ENCODE measurements at places on chromosomes 2 and 18.

- peak; percentile 24 for DNase-seq
Measured at GRCh38 chr2:31523871-31524492, 56.8 kb downstream of the SRD5A2 start.

GRCh38 chr2:148553332-148553887, 91.1 kb upstream of the EPC2 start:
- no peak for DNase-seq

DNA sequence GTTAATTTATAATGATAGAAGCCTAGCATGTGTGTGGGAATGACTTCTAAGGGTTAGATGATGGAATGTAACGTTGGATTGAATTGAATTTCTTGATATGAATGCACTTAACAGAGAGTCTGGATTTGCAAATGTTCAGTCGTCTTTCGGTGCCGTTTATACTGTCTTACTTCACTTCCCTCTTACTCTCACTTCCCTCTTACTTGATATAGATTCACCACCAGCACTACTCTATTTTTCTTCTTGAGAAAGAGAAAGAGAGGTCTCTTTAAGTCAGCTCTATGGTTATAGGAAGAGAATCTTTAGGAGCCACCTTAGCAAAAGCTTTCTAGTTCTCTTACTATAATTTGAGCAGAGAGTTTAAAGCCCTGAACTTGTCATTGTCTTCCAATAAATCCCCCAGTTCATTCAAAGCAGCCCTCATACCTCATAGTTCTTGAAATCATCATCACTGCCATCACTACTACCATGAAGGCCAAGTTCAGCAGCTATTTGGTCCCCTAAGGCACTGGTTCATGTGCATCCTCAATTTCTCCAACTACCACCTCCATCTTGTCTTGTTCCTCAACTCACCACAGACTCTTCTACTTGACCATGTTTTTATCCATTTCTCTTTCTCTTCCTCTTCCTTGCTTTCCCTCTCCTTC, 501.7 kb upstream of the TCF4 start:
- no peak for DNase-seq

DNA sequence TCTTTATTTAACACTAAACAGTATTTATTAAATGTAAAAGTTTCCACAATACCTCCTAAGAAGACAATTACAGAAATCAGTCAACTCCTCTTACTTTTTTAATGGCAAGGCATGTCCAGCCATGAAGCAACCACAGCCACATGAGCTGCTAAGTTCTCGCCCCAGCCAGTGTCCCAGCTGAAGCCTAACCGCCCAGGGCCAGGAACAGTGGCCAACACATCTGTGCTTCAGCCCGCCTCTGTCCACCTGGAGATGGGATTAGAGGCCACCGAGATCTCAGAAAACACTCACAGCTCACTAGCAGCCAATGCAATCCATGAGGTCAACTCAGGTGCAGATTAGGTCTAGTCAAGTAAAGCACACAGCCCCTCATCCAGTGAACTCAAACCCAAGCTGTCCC, 40.2 kb downstream of the PID1 start:
- no peak for DNase-seq

DNA sequence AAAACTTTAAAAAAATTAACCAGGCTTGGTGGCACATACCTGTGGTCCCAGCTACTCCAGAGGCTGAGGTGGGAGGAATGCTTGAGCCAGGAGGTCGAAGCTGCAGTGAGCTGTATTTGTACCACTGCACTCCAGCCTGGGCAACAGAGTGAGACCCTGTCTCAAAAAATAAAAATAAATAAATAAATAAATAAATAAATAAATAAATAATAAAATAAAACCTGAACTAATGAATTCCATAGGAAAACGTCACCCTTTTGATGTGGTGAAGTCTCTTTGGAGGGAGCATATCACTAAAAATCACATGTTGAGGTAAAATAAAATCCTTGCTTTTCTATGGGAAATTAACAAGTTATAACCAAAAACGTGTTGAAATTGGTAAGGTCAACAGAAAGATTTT, 29.6 kb upstream of the ITGAV start:
- no peak for DNase-seq

DNA sequence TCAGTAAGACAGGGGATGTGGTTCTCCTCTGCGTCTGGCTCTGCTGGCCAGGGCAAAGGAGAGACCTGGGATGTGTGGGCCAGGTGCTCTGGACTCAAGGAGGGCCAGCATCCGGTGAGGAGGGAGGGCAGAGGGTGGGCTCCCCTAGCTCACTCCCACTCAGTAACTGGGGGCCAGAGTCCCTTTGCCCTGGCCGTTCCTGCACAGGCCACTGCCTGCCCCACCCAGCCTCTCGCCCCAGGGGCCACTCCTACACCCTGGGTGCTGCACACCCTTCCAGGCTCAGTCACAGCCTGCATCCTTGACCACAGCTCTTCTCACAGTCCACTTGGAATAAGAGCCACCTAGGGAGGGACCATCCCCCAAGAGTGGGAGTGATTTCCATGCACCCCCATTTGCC, 41.0 kb downstream of the SNED1 start:
- no peak for DNase-seq

DNA sequence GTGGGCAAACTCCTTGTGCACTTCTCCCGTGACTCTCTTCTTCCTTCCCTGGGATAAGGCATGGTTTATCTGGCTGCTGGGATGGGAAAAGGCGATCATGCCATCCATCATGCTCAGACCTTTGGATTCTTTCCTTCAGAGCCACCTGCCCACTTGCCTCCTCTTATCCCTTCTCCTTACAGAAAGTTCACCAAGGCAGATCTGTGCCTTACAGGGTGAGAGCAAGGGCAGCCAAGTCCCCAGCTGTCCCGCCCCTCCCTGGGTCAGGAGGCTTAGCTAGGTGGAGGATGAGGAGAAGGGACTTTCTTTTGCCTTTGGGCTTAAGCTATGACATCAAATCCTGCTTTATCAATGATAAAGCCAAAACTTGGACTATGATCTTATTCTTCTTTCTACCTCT, 47.6 kb downstream of the KCNE4 start:
- no peak for DNase-seq

DNA sequence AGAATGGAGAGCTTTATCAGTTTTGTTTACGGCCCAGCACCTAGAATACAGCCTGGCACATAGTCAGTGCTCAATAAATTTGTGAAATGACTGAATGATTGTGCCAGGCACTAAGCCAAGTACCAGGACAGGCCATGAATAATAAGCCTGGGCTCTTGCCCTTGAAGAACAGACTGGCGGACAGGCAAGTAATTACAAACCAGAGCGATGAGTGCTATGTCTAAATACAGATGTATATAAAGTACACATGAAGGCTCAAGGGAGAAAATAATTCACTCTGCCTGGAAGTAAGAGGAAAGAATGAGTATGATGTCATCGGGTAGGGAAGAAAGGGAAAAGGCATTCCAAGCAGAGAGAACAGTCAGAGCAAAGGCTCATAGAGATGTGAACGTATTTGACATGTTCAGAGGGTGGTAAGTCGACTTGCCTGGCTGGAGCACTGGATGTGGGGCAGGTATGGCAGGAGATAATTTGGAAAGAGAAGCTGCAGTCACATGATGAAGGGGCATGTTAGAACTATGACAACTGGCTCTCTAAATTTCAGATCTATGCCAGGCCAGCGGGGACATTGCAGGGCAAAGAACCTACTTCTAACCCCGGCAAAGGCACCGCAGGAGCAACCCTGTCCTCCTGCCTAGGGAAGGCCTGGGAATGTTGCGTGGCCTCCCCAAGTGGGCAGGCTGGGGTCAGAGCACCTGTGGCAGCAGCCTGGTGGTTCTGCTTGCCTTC, 119.1 kb upstream of the STPG4 start:
- no peak for DNase-seq

GRCh38 chr18:62399781-62400308, 74.7 kb downstream of the TNFRSF11A start:
- no peak for DNase-seq

GRCh38 chr18:69935319-69936190, 12.1 kb downstream of the CD226 start:
- DNase-seq = no peak

GRCh38 chr2:203692031-203692710, 14.3 kb upstream of the CD28 start:
- no peak for DNase-seq

DNA sequence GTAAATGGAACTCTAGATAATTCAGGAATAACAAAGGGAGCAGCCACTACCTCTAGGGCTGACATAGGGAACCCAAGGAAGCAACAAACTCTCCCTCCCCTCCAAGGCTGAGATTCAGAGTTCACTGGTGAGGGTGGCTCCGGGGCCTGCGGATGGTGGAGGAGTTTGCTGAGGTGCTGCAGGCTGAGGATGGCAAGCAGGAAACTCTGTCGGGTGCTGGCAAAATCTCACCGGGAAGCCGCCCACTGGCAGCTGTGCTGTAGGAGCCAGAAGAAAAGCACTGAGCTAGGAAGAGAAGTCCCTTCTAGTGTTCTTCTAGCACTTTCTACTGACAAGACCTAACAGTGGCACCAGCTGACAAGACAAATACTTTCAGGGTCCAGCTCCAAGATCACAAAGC, 12.5 kb upstream of the HAAO start:
- no peak for DNase-seq

- peak; percentile 59 for DNase-seq
Measured at GRCh38 chr18:48563027-48563426, 24.2 kb downstream of the CTIF start.

GRCh38 chr2:28365158-28365557, 27.5 kb upstream of the FOSL2 start:
- DNase-seq = no peak

DNA sequence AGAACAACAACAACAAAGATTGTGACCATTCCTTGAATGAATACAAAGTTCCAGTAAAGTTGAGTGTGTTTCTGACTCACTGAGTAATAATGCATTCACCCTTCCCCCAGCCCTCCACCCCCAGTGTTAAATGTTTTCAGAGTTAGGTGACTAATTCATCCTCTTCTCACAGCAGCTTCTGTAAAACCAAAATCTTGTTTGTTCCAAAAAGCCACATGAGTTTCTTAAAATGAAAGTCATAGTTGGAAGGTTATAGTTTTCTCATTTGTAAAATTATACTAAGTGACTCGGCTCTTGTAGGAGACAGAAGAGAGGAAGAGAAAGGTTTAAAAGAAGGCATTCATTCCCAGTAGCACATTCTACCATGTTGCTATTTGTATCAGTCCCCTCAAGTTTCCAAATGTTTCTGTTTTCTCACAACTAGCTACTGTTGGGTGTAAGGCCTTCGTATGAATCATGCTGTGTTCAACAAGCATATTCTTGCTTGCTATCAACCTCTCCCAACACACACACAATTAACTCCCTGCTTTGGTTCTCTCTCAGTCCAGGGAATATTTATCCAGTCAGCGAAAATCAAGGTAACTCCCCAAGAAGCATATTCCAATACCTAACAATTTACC, 75.3 kb downstream of the MBD2 start:
- peak; percentile 84 for DNase-seq

DNA sequence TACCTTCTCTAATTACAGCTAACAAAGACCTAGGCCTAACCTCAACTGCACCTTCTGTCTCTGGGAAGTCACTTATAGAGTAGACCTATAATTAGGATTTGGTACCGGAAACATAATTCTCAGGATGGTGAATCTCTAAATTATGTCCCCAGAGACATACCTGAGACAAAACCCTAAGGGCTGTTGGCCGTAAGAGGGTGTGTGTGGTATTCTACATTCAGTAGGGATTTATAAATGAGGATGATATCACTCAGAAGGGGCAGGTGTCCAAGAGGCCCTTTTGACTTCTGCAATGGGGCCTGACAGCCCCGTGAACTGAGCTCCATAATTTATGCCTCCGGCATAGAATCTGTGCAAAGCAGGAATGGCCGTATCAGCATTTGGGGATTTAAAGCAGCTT, 13.5 kb upstream of the DARS1 start:
- no peak for DNase-seq

DNA sequence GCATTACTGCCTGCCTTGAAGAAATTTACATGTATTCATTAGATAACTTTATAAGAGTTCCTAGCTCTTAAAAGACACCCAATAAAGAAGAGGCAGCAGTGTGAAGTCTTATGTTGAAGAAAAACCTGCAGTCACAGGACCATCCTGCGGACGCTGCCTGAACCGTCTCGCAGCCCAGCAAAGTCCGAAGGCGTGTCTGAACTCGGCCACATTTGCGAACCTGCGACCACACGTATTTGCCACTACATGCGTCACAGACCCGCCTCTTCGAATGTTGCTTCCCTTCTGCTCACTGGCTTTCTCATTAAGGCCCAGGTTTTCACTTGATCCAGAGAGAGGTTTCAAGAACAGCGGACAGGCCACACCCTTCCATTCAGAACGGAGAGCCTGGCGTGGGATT, 41.2 kb downstream of the CNGA3 start:
- DNase-seq = no peak

GRCh38 chr18:24628326-24628725, 167.9 kb downstream of the HRH4 start:
- DNase-seq = no peak

DNA sequence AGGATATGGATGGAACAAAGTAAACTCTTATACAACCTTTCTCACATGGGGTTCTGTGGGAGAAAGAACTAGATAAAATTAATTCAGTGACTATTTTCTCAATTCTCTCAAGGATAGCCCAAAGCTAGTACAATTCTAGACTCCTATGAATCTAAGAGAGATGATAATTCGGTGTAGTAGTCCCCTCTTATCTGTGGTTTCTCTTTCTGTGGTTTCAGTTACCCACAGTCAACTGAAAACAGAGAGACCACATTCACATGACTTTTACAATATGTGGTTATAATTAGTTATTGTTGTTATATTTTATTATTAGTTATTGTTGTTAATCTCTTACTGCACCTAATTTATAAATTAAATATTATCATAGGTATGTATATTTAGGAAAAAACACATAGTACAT, 53.5 kb upstream of the C2orf15 start:
- no peak for DNase-seq

DNA sequence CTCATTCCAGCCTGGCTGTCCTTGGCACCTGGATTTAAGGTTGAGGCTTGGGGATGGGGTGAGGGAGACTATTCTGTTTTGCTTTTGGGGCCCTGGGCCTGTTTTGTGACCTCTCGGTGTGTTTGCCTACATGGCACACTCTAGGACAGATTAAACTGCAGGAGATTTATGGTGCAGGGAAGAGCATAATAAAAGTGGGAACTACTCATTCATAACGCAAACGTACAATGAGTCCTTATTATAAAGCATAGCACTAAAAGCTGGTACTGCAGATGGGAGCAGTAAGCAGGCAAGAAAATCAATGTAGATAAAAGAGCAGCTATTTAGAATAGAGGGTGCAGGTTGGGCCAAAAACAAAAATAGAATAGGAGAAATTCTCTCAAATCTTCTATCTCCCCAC, 238.4 kb downstream of the ACTR3 start:
- DNase-seq = no peak

GRCh38 chr2:15579641-15580040, 12.0 kb upstream of the DDX1 start:
- DNase-seq = no peak

GRCh38 chr2:1440581-1440980, 27.3 kb downstream of the TPO start:
- no peak for DNase-seq

DNA sequence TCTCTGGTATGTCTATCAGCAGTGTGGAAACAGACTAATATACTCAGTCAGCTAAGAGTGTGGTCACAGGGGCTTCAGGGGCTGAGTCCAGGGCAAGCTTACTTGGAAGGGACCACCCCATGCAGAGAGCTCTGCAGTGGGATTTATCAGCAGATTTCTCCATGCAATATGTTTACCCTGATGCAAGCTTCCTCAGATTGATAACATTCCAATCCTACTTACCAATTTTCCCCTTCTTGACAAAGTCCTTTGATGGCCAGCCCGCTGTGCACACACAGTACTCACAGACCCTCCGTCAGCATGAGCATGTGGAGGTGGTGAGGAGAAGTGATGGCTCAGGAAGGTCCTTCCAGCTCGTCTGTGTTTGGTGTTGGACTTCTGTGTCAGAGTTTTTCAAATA, 51.8 kb downstream of the SH3RF3 start:
- DNase-seq = no peak

GRCh38 chr18:13684546-13684945, 41.8 kb downstream of the FAM210A start:
- no peak for DNase-seq

All from GM04504 (cell line).